Tibial nerve (tissue), 4 donors: ENCODE measurements at places on chromosomes 16 and 17. TPM values are rescaled to one million over a fixed set of nuclear protein-coding genes. Genes with fewer than 3 reads are reported as not detected.

Gene MT1A
- total RNA-seq, result 18.8 TPM

Gene SPATA20
- total RNA-seq, result 151 TPM

Gene ZFP3
- total RNA-seq, result 7.1 TPM

Gene SNAI3
- total RNA-seq, result 0.87 TPM

Gene GRIN2A
- 0.39 TPM for total RNA-seq

Gene NUP88
- 80.4 TPM for total RNA-seq

Gene LPCAT2
- total RNA-seq, result 33.4 TPM

Gene AFMID
- total RNA-seq, result 29.7 TPM

Gene LAT
- 12.6 TPM for total RNA-seq

Gene SHISA9
- total RNA-seq, result 3.7 TPM

Gene CMTR2
- 17.1 TPM for total RNA-seq

Gene PERCC1
- total RNA-seq, result not detected

Gene TAC4
- total RNA-seq, result not detected

Gene ASPHD1
- total RNA-seq, result 2.4 TPM

Gene TMEM88
- total RNA-seq, result 9.2 TPM

Gene MT1G
- total RNA-seq, result 41.1 TPM

Gene KIF2B
- total RNA-seq, result not detected

Gene PROCA1
- 6.3 TPM for total RNA-seq
